ENCODE measurements at places on chromosomes 2 and 18. TPM values are rescaled to one million over a fixed set of nuclear protein-coding genes. Genes with fewer than 3 reads are reported as not detected.

PTCD3 gene
- 78.8 TPM for total RNA-seq

PCGF1 gene
- 9.4 TPM for total RNA-seq

CYTIP gene
- 3.0 TPM for total RNA-seq

KIAA2012 gene
- total RNA-seq: 0.60 TPM

TMEFF2 gene
- not detected for total RNA-seq

SNED1 gene
- total RNA-seq: 32.7 TPM

SERPINB4 gene
- total RNA-seq: not detected

SERPINB13 gene
- total RNA-seq: not detected

DNA sequence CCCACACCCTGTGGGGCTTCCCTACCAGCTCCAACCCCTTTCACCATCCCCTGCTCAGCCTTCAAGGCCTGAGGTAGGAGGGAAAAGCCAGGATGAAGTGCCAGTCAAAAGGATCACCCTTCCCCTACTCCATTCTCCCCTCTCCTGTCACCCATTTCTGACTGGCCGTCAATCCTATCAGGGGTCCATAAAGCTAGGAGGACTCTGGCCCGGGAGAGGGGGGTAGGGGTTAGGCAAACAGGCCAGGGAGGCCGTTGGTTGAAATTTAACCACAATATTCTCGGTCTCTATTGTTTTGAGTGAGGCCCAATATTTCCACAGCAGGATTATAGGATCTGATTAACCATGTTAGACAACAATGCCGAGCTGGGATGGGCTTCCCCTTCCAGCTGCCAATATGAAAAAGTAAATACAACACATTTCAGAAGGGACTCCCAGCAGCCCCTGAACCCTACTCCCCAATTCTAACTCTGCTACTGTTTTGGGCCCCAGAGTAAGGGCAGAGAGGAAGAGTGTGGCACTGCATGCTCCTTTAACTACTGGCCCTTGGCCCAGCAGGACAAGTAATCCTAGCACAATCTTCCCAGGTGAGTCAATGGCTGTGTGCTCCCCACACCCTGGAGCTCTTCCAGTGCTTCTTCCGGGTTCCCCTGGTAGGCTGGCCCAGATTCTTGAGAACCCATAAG, 10.6 kb upstream of the IHH start:
- no peak for DNase-seq

GRCh38 chr2:218322768-218323525, 30.6 kb upstream of the TMBIM1 start:
- peak; percentile 83 for DNase-seq

DNA sequence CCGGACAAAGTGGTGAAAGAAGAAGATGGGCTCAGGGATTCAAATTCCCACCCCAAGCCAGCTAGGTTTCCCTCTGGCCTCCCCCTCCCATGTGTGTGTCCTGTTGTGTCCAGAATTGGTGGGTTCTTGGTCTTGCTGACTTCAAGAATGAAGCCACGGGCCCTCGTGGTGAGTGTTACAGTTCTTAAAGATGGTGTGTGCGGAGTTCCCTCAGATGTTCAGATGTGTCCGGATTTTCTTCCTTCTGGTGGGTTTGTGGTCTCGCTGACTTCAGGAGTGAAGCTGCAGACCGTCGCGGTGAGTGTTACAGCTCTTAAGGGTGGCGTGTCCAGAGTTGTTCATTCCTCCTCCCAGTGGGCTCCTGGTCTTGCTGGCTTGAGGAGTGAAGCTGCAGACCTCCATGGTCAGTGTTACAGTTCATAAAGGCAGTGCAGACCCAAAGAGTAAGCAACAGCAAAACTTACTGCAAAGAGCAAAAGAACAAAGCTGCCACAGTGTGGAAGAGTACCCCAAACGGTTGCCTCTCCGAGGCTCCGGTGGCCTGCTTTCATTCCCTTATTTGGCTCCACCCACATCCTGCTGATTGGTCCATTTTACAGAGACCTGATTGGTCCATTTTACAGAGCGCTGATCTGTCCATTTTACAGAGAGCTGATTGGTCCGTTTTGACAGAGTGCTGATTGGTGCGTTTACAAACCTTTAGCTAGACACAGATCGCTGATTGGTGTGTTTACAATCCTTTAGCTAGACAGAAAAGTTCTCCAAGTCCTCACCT, 37.7 kb upstream of the KLF11 start:
- DNase-seq: no peak

GRCh38 chr2:48229063-48229462, 300.9 kb upstream of the STON1 start:
- DNase-seq: no peak

DNA sequence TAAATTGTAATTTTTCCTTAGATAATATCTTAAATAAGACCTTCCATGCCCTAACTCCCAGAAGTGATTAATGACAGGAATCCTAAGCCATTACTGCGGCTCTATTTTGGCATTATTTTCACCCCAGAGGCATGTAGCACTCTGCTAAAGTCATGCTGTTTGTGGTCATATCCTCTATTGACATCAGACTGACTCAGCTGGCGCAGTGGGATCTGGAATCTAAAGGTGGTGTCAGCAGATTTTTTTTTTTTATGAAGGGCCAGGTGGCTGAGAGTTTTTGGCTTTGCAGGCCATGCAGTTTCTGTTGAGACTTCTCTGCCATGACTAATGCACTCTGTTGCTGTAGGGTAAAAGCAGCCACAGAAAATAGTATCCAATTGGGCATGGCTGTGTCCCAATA, 64.1 kb upstream of the ACVR1C start:
- no peak for DNase-seq

DNA sequence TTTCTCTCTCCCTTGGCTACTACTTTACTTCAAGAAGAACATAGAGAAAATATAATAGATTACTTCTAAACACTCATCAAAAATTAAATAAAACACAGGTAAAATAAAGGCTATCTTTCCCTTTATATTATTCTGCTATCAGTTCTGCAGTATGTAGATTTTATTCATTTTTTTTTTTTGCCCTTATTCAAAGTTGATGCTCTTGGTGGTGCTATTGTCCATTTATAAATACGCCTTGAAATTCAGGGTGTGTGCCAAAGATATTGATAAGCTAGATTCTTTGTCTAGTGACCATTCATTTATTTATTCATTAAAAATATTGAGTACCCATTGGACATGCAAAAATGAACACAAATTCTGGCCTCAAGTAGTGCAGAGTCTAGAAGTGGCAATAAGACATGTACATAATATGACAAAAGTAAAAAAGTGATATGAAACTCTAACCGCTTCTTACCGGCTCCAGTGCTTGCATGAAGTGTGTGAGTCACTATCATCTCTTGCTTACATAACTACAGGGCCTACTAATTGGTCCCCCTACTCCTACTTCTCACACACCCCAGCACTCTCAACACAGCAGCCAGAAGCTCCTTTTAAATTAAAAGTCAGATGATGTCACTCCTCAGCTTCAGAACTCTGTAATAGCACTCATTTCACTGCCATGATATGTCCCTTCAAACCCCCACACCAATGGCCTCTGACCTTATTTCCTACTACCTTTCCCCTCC, 208.3 kb upstream of the FANCL start:
- no peak for DNase-seq

GRCh38 chr2:20013126-20013849, 820 bp upstream of the MATN3 start:
- no peak for DNase-seq

- DNase-seq: no peak
These were observed 7.4 kb downstream of the SP9 start for GRCh38 chr2:174341995-174342685.

- DNase-seq: no peak
These were observed 42.2 kb downstream of the KLHL14 start for GRCh38 chr18:32730620-32731091.

DNA sequence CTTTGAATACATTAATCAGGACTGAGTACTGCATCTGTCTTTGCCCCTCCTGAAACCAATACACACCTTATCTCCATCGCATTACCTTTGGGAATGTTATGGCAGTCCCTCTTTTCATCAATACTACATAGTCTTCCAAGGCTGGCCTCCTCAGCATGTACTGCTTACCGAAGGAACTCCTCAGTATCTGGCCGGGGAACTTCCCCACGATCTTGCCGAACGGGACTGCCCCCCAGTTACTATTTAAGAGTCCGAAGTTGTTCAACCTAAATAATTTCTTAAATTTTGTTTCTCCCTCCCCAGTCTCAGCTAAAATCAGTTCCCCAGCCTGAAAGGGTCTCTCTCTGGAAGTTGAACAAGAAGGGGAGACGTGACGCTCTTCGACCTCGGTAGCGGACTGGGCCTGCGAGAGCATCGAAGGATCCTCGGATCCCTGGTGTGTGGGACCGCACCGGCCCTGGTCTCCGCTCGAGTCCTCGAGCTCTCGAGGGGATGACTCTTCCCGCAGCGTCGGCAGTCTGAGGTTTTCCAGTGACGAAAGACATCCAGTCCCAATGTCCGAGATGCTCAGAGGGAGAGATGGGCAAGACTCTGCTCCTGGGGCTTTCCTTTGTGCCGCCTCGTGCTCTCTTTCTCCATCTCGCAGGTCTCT, 489 bp downstream of the TRMT61B start:
- no peak for DNase-seq

- no peak for DNase-seq
These were observed 72.4 kb downstream of the ALPK2 start for GRCh38 chr18:58556331-58557007.

Data from ovary (tissue), 10 donors.